ENCODE measurements at places on chromosomes 5 and 9.

DNA sequence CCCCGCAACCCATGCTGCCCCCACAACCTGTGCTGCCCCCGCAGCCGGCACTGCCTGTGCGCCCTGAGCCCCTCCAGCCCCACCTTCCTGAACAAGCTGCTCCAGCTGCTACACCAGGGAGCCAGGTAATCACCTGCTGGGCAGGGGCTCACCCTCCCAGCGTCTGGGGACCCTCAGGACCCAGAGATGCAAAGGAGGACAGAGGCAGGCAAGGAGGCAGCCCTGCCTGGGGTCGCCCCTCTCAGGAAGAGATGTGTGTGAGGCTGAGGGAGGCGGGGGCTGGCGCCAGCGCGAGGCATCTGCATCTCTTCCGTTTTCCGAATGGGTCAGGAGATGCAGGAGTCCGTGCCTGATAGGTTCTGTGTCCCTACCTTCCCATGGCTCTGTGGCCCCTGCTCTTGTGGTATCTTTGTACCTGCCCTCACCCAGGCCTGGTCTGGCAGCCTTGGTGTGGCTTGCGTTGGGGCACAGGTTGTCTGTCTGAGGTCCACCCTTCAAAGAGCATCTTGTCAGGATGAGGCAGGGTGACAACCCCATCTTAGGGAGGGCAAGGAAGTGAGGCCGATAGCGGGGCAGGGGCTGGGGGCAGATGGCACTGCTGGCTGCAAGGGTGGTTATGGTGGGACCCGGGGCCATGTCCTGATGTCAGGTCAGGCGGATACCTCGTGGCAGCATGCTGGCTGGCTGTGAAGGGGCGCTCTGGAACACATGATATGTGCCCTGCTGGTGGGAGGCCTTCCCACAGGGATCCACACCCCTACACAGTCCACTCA, 75.7 kb downstream of the WNK2 start:
- DNase-seq: no peak

DNA sequence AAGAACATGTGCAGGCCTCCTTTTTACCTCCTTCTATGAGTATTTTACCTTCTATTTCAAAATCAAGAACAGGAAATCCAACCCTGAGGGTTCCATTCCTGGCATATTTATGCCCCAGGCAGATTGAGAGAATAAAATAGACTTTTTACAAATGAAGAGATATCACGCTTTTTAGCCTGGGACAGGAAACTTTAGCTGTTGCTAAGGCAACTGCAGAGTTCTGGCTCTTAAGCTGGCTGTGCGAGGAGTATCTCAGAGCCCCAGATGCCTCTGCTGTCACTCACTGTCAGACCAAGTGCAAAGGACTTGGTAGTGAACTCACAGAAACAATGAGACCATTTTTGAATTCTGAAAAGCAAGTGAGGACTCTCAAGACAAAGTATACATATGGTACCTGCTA, 69.5 kb upstream of the HSPB3 start:
- DNase-seq: no peak

- DNase-seq: no peak
These were observed 746.7 kb upstream of the C9orf72 start for GRCh38 chr9:28319981-28320380.

- no peak for DNase-seq
These were observed 240.6 kb downstream of the EFNA5 start for GRCh38 chr5:107430071-107430625.

DNA sequence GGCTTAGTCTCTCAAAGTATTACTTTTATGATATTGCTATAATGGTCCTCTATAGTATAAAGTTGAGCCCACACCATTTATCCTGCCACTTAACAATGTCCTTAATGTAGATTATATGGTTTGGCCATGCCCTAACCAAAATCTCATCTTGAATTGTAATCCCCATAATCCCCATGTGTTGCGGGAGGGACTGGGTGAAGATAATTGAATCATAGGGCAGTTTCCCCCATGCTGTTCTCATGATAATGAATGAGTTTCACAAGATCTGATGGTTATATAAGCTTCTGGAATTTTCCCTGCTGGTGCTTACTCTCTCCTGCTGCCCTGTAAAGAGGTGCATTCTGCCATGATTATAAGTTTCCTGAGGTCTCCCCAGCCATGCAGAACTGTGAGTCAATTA, 498.8 kb downstream of the RAB3C start:
- DNase-seq: no peak

- DNase-seq: no peak
These were observed 119.7 kb upstream of the ELL2 start for GRCh38 chr5:96081276-96081858.
